Endothelial cell of coronary artery (primary cell): ENCODE measurements at places on chromosomes 6 and 20. TPM values are rescaled to one million over a fixed set of nuclear protein-coding genes. Genes with fewer than 3 reads are reported as not detected.

The RIPOR2 gene
- total RNA-seq: 0.28 TPM in 1 of 2 replicates, not detected in the other

The MOG gene
- not detected in 2 replicates for total RNA-seq

The KIFC1 gene
- total RNA-seq: 8.0 and 25.3 TPM in 2 replicates

The MDFI gene
- 20.8 and 42.9 TPM in 2 replicates for total RNA-seq

The OXT gene
- not detected in 2 replicates for total RNA-seq

The ADRM1 gene
- total RNA-seq: 110 and 141 TPM in 2 replicates

The ADGRF5 gene
- total RNA-seq: 2.0 and 6.2 TPM in 2 replicates

The FAM209B gene
- total RNA-seq: 0.18 TPM in 1 of 2 replicates, not detected in the other

The BAK1 gene
- 16.8 and 24.3 TPM in 2 replicates for total RNA-seq

The APOM gene
- total RNA-seq: 0.19 and 0.54 TPM in 2 replicates

The WFDC10B gene
- not detected in 2 replicates for total RNA-seq

The PAK1IP1 gene
- total RNA-seq: 17.1 and 19.9 TPM in 2 replicates

The CLIC5 gene
- not detected in 2 replicates for total RNA-seq

The SPTLC3 gene
- total RNA-seq: 0.09 and 0.85 TPM in 2 replicates

The ABHD16B gene
- total RNA-seq: not detected in 2 replicates

The PRR18 gene
- not detected in 2 replicates for total RNA-seq

The ANKRD66 gene
- total RNA-seq: not detected in 2 replicates

The TLDC2 gene
- not detected in 2 replicates for total RNA-seq

The PRELID3B gene
- 87.7 and 88.4 TPM in 2 replicates for total RNA-seq

The SYNGAP1 gene
- 1.6 and 2.2 TPM in 2 replicates for total RNA-seq

The VSX1 gene
- total RNA-seq: not detected in 2 replicates

The AKAP7 gene
- 1.6 and 2.1 TPM in 2 replicates for total RNA-seq

The COX4I2 gene
- total RNA-seq: not detected in 2 replicates

The RAMACL gene
- 1.6 and 4.6 TPM in 2 replicates for total RNA-seq

The LTB gene
- 2.1 and 2.3 TPM in 2 replicates for total RNA-seq

The TCP11 gene
- total RNA-seq: 0.09 TPM in 1 of 2 replicates, not detected in the other
